ENCODE measurements at places on chromosomes 5 and 9.

DNA sequence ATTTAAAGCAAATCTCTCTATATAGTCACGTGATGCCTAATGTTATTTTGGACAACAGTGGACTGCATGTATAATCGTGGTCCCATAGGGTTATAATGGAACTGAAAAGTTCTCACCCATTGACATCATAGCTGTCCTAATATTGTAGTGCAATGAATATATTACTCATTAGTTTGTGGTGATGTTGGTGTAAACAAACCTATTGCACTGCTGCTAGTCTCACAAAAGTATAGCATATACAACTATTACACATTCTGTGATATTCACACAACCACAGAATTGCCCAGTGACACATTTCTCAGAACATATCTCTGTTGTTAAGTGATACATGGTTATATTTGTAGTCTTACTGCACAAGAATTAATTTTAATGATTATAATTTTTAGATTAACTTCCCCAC lies 37.7 kb downstream of the IPO11 start:
- DNase-seq: no peak

DNA sequence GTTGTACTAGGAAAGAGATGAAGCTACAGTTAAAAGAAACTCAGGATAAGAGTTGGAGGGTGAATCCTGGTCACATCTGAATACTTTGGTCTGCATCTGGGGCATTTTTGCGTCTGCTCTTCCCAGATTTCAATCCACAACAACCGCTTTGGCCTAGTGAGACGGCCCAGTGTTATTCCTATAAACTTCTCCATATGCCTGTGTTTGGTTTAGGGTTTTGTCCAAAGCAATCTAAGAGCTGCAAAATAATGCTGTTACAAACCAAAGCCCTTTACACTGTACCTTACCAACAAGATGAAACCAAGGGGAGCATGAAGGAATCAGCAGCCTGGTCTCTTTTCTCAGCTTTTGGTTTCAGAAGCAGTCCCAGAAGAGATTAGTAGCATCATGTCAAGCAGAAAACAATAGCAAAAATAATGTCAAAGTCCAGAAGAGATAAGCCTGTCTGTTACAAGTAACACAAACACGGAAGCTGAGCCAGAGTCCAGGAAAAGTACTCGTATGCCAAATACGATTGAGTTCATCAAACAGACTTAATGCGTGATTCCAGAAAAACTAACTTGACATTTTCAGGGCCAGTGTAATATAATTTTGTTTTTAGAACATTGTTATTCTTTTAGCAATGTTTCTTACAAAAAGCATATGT lies 379.9 kb upstream of the ACO1 start:
- DNase-seq: no peak

DNA sequence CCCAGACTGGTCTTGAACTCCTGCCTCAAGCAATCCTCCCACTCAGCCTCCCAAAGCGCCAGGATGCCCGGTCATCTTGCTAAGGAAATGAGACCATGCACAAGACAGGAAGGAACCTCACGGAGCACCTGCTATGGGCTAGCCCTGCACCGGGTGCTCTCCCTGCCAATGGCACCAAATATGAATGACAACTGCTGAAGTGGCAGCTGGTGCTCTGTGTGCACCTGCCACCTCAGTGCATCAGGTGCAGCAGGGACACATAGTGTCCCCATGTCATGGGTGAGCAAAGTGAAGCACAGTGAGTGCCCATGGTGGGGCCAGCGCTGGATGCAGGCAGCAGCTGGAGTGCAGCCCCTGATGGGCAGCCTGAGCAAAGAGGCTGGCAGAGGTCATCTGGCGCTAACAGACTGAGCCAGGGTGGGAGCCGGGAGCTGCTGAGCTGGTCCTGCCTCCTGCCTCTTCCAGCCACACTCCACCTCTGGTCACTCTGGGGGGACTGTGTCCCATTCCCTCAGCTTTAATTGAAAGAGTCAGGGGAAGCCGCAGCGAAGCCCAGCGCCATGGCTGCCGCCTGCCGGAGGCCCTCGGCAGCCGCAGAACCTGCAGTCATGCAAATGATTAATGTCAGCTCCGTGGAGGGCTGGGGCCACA lies 46.4 kb downstream of the BARX1 start:
- no peak for DNase-seq

DNA sequence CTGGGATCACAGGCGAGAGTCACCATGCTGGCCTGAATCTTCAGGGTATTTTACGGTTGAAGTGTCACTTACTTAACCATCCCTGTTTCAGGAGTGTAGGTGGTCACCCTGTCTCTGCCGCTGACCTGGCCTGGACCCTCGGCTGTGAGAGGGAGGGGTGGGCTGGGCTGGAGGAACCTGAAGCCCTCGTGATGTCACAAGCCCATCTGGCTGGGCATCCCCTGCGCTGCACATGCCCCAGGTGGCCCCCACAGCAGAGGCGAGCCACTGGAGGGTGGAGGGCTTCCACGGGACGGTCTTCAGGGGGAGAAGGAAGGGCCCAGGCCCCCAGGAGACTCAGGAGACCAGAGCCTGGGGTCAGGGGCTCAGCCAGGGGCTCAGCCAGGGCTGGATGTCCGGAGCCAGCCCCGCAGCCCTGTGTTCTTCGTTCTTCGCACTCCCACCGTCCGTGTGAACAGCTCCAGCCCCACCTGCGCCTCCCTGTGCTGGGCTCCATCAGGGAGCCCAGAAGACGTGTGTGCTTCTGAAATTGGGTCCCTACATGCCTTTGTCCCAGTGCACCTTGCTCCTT lies 7.6 kb upstream of the AHRR start:
- no peak for DNase-seq

GRCh38 chr5:113231653-113232000 lies 203.2 kb downstream of the TSSK1B start:
- no peak for DNase-seq

DNA sequence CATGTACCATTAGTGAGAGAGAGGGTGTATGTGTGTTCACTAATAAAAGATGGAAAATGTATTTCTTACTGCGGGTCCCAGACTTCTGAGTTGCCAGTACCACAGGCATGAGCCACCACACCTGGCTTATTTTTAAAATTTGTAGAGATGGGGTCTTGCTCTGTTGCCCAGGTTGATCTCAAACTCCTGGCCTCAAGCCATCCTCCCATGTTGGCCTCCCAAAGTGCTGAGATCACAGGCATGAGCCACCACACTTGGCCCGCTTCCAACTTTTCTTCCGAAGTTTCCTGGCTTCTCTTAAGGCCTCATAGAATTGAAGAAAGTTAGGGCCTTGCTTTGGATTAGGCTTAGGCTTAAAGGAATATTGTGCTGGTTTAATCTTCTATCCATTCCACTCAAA lies 40.4 kb upstream of the F2RL2 start:
- DNase-seq: no peak

GRCh38 chr5:126780165-126780827 lies 3.4 kb downstream of the LMNB1 start:
- DNase-seq: peak; percentile 31

DNA sequence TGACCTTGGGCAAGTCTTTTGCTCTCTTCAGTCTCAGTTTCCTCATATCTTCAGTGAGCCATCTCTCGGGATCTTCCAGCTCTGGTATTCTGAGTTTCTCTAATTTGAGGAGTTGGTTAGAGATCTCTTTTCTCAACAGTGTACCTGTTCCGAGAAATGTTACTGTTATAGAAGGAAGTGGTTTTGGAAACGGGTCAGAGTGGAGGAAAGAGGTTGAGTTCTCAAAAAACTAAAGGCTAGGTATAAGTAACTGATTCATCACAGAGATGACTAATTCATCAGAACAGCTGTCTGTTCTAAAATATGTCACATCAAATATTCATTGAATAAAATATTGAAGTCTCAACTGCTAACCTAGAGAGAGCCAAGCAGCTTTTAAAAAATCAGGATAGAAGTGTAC lies 106.6 kb downstream of the PALM2AKAP2 start:
- no peak for DNase-seq

GRCh38 chr9:134328841-134329575 lies 2.8 kb downstream of the RXRA start:
- DNase-seq: no peak

DNA sequence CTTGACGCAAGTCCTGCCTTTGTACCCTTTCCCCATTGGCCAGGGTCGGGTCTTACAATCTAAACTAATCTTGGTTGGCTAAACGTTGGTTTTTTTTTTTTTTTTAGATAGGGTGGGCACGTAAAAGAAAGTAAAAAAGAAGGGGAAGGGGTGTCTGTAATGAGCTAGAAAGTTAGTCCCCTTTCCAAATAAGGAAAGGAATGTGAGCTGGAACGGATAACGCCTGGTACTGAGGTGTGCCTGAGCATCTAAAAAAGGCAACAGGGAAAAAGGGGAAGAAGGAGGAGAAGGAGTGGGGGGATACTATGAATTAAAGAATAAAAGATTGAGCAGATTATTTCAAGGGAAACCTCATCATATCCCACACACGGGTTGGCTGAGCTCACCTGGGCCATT lies 66.2 kb upstream of the IL17B start:
- no peak for DNase-seq

- DNase-seq: no peak
Measured at GRCh38 chr5:174935854-174936474, 211.6 kb downstream of the MSX2 start.

- DNase-seq: no peak
Measured at GRCh38 chr5:135488727-135489465, 36.7 kb upstream of the TIFAB start.

DNA sequence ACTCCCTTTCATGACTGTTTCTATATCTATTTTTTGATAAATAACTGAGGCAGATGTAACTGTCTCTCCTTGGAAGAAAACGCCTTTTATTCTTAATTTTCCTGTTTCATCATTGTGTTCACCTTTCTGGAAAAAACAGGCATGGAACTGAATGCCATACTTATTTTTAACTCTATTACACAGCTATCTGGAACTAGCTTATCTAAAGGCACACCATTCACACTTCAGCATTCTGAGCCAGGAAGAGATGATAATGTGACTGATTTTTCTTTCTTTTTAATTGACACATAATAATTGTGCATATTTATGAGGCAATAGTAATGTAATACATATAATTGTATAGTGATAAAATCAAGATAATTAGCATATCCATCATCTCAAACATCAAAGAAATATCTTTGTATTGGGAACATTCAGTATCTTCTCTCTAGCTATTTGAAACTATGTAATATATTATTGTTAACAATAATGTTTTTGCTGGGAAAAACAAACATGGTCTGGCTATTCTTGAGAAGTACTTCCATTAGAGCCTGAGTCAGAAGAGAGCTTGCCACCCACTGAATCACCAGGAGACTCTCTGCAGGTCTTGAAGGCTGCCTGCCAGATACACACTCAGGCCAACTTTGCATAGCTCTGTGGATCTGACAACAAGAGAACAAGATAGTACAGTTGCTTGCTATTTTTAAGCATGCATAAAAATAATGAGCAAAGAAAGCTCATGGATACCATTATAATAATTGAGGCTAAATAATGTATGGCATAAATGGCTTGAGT lies 501.0 kb upstream of the EDIL3 start:
- DNase-seq: no peak

GRCh38 chr5:134508521-134509195 lies 16.8 kb upstream of the JADE2 start:
- no peak for DNase-seq

GRCh38 chr9:70061776-70062175 lies 18.1 kb downstream of the MAMDC2 start:
- DNase-seq: no peak

Data from T-helper 22 cell (primary cell).